ENCODE measurements at places on chromosomes 6 and 20.

DNA sequence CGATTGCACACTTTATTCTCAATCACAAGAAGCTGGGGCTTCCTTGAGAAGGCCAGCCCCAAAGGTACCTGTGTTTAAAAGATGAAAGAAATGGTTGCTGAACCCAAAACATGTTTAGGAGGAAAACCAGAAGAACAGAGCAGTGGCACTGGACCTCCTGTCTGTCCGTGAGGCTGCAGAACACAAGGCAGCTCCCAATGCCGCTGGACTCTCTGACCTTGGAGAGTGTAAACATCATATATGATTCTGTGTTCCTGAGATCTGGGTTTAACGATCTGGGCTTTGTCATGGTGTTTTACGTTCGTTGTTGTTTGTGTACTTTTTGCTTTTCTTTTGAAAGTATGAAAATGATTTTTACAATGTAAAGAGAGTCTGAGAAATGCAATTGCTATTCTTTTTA lies 106.1 kb downstream of the SLC22A3 start:
- no peak for DNase-seq

DNA sequence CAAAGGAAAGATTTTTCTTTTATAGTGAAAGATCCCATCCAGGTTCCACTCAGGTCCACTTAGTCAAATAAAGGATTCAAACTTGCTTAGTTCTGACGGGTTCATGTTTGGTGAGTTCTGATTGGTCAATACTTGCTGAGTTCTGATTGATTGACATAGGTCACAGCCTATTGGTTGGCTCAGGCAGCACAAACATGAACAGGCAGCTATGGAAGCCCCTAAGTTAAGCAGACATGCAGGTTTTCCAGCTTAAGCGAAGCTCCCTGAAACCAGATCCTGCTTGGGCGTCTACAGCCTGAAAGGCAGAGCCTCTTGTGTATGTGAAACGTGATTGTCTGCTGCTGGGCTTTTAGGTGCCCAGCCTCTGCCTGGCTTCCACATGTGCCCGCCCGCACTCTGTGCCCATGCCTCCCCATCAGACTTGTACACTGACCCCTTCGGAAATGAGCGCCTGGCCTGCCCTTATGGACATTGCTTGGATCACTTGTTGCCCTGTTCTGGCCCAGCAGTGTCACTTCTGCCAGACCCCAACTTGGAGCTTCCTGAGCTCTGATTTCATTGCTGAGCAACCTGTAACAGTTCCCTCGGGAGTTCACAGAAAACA lies 45.4 kb upstream of the ECI2 start:
- peak; percentile 18 for DNase-seq

- no peak for DNase-seq
These were observed 308.3 kb downstream of the LAMA2 start for GRCh38 chr6:129191235-129191634.

DNA sequence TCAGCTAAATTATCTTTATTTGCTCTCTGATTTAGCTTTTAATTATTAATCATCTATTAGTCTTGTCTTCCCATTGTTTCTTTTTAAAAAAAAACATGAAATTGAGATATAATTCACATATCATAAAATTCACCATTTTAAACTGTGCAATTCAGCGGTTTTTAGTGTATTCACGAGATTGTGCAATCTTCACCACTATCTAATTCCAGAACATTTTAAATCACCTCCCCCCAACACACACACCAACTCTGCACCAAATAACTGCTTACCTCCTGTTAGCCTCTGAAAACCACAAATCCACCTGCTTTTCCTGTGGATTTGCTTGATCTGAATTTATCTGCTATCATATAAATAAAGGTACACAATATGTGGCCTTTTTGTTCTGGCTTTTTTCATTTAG lies 8.8 kb upstream of the ABRACL start:
- DNase-seq: no peak

DNA sequence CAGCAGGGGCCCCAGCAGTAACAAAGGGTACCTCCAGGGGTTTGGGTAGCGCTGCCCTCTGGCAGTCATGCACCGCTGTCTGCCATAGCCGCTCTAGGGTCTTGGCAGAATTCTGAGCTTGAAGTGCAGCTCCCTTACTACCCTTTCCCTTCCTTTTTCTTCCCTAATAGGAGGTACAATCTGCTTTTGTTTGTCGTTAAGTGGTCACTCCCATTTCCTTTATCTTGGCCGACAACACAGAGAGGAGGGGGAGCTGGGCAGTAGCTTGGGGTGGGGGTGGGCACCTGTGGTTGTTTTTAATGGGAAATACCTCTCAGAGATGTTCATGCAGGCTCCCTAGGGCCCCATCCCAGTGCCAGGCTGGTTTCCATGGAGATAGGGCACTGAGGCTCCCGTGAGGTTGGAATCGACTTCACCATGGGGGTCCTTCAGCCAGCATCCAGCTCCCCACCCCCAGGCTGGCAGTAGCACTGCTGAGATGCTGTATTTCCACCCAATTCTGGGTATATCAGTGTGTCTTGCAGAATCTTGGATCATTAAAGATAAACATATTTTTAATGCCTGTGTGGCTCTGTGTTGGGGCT lies 18.6 kb downstream of the CCDC167 start:
- DNase-seq: no peak

DNA sequence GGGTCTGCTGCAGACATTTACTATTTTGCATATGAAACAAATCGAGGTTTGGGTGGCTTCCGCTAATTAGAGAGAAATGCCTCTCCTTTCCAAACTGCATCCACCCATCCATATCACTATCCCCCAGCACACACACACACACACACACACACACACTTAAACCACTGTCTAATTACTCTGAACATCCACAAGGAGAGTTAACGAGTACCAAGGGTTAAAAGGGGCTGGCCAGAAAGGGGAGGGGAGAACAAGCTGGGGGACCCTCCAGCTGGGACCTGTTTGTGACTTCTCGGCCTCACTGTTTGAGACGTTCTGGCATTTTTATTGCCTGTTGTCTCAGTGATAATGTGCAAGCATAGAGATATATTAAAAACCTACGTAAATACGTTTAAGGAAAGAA lies 261.2 kb downstream of the FOXC1 start:
- peak; percentile 39 for DNase-seq

DNA sequence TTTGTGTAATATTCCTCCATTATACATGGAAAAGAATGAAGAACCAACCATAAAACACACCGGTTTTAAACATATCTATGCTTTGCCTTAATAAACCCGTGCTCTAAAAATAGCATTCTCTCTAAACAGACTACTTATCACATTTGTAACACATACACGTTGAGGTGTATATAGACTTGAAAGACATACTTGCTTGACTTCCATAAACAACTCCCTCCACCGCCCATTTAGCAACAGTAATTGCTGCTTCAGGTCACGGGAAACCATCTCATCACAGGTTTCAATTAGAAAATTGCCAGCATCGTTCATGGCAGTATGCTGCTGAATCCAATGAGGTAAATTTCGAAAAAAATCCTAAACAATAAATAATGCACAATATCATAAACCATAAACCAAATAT lies 174.0 kb downstream of the SYNE1 start:
- no peak for DNase-seq

DNA sequence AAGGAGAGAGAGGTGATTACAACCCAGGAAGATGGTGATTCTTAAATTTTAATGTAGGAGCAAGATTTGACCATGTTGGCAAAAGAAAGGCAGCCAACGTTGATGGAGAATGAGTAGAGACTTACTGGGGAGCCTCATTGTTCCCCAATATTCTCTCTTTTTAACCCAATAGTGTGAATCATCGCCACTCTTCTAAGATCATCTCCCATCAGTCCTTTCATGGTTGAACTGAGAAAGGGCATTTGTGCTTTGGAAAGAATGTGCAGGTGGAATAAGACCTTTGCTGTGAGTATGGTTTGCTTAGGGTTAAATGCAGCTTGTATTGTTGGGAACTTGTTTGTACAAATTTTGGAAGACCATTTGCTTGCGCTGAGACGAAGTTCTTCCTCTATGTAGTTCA lies 231.0 kb downstream of the TBXT start:
- DNase-seq: no peak

DNA sequence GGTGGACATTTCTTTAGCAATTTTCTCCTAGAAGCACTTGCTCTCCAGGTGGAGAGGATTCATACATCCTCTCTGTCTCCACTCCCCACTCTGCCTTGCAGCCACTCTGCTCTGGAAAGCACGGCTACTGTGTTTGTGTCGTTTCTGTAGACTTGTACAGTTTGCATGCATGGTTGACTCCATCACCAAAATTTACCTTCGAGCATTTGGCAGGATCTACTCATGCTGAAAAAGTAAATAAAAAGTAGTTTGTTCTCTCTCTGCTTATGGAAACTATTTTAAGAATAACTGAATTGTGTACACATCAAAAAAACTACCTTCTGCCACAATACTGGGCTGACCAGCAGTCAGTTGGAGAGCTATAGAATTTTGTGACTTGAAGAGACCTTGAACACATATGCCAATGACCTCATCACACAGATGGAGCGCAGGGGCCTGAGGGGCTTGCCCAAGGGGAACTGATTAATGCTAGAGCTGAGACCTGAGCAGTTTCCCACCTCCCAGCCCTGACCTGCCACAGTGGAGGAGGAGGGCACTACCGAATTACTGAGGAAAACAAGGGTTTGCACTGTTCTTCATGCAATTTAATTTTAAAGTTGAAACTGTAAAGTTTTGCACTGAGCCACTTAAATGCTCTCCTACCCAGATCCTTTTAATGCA lies 33.7 kb upstream of the FOXQ1 start:
- DNase-seq: no peak

DNA sequence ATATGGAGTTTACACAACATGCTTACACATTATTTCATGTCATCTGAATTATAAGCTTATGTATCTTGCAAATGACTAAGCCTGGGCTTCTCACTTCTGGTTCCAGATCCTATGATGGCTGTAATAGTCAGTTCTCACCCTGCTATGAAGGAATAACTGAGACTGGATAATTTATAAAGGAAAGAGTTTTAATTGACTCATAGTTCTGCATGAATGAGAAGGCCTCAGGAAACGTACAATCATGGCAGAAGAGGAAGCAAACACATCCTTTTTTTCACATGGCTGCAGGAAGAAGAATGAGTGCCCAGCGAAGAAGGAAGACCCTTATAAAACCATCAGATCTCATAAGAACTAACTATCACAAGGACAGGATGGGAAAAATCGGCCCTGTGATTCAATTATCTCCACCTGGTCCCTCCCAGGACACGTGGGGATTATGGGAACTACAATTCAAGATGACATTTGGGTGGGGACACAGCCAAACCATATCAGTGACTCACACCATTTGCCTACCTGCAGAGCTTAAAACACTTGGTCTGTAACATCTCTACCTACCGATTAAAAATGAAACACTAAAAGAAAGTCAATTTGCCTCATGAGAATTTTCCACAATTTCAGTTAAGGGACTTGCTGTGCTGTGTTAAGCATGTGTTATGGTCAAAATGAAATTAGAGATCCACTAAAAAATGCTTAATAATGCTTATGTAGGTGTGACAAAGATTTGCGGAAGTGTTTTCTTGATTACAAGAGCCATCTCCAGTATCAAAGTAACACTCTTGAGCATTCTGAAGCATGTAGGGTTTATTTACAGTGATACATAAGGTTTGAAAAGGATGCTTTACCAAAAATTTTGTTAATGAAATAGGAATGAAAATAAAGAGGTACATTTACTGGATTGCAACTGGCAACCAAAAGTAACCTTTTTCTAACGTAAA lies 2.2 kb upstream of the RWDD1 start:
- DNase-seq: no peak
